ENCODE measurements at places on chromosomes 2 and 18.

- DNase-seq = no peak
Observed at GRCh38 chr2:15800495-15801329, 139.6 kb upstream of the MYCN start.

- DNase-seq = no peak
Observed at GRCh38 chr2:12774395-12774727, 57.6 kb downstream of the TRIB2 start.

- no peak for DNase-seq
Observed at GRCh38 chr2:220143336-220143735, 515.9 kb downstream of the SLC4A3 start.

DNA sequence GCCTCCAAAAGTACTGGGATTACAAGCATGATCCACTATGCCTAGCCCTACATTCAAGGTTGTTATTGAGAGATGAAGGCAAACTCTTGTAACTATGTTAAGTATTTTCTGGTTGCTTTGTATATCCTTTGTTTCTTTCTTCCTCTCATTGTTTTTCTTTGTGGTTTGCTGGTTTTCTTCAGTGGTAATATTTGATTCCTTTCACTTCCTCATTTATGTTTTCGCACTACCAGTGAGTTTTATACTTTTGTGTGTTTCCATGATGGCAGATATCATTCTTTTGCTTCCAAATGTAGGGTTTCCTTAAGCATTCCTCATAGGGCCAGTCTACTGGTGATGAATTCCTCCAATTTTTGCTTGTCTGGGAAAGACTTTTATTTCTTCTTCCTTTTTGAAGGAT is 90.2 kb downstream of the NCK2 start:
- DNase-seq = peak; percentile 30

DNA sequence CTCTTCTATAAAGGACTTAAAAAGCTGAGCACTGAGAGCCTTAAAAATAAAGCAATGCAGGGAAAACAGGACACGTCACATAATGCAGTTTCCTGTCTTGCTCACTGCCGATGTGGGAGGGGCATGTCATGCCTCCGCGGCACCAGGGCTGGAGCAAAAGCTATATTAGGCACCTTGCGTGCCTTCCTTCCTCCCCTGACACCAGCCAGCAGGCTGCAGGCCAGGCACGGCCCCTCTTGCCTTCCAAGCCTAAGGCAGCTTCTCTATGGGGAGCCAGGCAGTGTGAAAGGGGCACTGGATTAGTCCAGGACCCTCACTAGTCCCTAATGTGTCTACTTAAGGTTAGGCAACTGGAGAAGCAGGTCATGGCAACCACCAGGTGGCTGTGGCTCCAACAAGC is 26.3 kb downstream of the MRPL35 start:
- DNase-seq = peak; percentile 32

- no peak for DNase-seq
Observed at GRCh38 chr2:55498582-55498981, 20.9 kb upstream of the CFAP36 start.

DNA sequence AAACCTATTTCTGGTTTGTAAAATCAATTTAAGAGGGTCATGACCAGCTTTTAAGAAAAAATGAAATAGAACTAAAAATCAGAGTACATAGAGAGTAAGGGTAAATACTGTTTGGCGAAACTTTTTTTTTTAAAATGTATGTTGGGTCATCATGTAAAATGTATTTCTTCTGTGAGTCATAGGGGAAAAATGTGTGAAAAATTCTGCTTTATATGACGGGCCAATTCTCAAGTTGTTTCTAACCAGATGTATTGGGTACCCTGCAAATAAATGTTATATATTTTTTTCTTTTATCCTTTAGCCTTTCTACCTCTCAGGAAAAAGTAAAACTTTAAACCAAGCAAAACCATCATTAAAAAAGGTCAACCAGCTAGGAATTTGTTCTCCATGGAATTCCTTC is 13.9 kb downstream of the AFTPH start:
- DNase-seq = no peak

DNA sequence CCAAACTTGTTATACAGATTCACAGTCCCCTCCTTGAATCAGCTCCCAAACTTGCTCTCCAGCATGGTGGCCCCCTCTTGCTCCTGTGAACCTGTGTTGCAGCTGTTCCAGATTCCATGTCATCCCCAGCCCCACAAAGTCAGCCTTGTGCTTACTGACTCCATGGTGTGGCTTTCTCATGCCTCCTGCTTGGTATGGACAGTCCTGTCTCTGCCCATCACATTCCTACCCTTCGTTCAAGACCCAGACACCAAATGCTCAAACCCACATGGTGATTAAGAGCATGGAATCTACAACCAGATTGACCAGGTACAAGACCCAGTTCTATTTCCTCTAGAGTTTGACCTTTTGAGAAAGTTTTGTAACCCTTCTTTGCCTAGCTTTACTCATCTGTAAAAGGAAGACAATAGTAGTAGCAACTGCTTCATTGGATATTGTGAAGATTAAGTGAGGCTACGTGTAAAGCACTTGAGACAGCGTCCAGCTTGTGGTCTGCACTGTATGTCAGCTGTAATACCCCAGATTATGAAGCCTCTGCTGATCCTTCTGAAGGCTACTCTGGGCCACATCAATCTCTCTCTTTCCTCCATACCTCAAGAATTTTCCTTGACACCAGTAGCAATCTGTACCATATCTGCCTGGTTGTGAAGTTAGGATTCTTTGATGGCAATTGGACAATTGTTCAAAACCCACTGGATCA is 146.4 kb upstream of the HAAO start:
- DNase-seq = no peak

GRCh38 chr2:4381049-4381448 is 677.7 kb downstream of the DCDC2C start:
- DNase-seq = no peak

- no peak for DNase-seq
Observed at GRCh38 chr18:27585602-27586173, 400.6 kb upstream of the CHST9 start.

DNA sequence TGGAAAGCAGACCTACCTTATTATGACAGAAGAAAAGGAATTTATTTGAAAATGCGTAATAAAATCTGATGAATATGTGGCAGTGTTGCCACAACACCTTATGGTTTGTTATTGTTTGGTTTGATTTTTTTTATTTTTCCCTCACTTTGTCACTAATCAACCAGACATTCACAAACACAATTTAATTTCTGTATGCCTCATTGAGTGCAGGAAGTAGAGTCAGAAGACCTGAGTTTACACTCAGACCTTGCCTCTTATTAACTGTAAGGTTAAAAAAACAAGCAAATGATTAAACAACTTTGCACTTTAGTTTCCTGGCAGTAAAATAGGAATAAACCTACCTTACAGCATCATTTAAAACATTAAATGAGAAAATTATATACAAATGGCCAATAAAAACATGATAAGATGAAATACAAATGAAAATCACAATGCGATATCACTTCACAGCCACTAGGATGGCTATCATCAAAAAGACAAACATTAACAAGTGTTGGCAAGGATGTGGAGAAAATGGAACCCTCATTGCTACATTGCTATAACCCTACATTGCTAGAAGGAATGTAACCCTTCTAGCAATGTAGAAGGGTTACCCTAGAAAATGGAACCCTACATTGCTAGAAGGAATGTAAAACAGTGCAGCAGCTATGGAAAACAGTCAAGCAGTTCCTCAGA is 3.3 kb downstream of the SESTD1 start:
- DNase-seq = no peak

DNA sequence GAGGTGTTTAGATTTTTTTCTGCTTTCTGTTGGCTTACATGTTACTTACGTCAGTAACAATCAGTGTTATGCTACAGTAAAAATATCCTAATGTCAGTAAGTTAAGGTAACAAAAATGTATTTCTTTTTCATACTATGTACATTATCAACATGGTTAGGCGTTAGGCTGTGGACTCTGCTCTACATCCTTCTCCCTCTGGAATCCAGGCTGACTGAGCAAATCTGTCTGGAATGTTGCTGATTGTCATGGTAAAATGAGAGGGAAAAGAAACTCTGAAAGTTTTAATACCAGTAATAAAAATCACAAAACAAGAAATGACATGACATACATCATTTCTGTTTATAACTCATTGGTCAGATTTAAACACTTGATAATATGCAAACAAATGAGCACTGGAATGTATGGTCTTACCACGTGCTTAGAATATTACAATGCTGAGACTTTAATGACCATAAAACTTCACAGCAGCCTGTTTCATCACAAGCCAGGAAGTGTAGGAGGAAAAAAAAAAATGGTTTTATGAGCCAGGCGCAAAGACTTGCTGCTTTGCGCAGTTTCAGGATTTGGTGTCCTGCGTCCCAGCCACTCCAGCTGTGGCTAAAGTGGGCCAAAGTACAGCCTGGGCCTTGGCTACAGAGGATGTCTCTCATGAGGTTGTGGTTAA is 252.4 kb downstream of the FSIP2 start:
- DNase-seq = no peak

GRCh38 chr2:84817239-84817655 is 63.6 kb downstream of the TRABD2A start:
- no peak for DNase-seq

- no peak for DNase-seq
Observed at GRCh38 chr2:37472959-37473358, 128.5 kb downstream of the QPCT start.

DNA sequence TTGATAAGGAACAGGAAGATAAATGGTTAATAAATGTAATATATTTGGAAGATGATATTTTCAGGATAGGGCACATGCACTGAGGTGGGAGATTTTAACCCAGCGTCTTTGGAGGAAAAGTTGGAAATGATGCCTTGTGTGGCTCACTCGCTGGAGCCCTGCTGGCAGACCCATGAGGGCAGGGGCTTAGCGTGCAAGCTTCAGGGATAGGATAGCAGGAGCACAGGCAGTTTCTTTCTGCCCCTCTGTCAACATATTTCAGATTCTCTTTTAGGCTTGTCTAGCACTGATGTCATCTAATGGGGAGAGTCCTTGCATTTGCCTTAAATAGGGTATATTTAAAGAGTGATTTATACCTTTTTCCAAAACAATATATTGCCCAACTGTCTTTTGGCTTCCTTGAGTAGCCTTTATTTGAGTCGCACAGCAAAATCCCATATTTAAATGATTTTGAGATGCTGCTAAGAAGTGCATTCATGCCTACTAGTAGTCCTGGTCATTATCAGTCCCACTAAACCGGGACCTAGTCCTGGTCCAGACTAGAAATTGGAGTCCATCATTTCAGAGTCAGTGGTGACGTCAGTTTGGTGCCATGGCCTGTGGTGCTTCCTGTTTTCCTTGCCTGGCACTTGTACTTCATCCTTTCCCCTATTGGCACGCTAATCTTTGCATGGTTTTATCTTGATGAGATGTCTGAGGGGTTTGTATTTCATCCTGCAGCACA is 45.8 kb downstream of the SH3RF3 start:
- DNase-seq = no peak
